Hair follicular keratinocyte (primary cell): ENCODE measurements at places on chromosomes 2 and 18. TPM values are rescaled to one million over a fixed set of nuclear protein-coding genes. Genes with fewer than 3 reads are reported as not detected.

The UXS1 gene
- 44.7 and 54.2 TPM in 2 replicates for total RNA-seq

The PIEZO2 gene
- total RNA-seq, result not detected in 2 replicates

The CNDP1 gene
- total RNA-seq, result not detected in 2 replicates

The UBR3 gene
- total RNA-seq, result 7.7 and 8.7 TPM in 2 replicates

The RAB17 gene
- 2.7 and 4.8 TPM in 2 replicates for total RNA-seq

The FHL2 gene
- total RNA-seq, result 82.8 and 92.8 TPM in 2 replicates

The ANKRD30BL gene
- total RNA-seq, result not detected in 2 replicates

The ACMSD gene
- total RNA-seq, result not detected in 2 replicates

The CLEC4F gene
- total RNA-seq, result not detected in 2 replicates

The TTLL4 gene
- 13.4 and 16.0 TPM in 2 replicates for total RNA-seq

The ONECUT2 gene
- total RNA-seq, result under 0.01 TPM in 1 of 2 replicates, not detected in the other

The RNF125 gene
- 1.5 and 2.7 TPM in 2 replicates for total RNA-seq

The ALPG gene
- total RNA-seq, result not detected in 2 replicates

The KLF7 gene
- 44.7 and 72.3 TPM in 2 replicates for total RNA-seq

The TMEM169 gene
- total RNA-seq, result under 0.01 and 0.08 TPM in 2 replicates

The COL3A1 gene
- 1.5 and 19.3 TPM in 2 replicates for total RNA-seq

The DYNAP gene
- total RNA-seq, result not detected in 2 replicates

The SLC30A3 gene
- not detected in 2 replicates for total RNA-seq

The STRADB gene
- 13.6 and 20.6 TPM in 2 replicates for total RNA-seq
